ENCODE measurements at places on chromosomes 3 and 15.

DNA sequence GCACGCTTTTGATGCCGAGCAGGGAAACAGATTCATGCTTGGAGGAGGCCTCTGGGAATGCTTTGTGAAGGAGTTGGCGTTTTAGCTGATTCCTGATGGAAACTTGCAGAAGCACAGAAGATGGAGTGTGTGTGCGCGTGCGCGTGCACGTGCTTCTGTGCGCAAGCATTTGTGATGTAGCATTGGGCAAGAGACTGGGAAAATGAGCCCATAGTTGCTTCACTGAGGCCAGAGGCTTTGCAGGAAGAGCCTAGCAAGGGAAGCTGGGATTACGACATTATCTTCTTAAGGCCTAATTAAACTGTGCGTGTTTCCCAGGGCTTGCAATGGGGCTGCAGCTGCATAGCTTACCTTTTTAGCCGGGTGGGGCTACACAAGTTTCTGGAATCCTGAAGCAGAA lies 18.1 kb upstream of the AGBL1 start:
- no peak for DNase-seq

DNA sequence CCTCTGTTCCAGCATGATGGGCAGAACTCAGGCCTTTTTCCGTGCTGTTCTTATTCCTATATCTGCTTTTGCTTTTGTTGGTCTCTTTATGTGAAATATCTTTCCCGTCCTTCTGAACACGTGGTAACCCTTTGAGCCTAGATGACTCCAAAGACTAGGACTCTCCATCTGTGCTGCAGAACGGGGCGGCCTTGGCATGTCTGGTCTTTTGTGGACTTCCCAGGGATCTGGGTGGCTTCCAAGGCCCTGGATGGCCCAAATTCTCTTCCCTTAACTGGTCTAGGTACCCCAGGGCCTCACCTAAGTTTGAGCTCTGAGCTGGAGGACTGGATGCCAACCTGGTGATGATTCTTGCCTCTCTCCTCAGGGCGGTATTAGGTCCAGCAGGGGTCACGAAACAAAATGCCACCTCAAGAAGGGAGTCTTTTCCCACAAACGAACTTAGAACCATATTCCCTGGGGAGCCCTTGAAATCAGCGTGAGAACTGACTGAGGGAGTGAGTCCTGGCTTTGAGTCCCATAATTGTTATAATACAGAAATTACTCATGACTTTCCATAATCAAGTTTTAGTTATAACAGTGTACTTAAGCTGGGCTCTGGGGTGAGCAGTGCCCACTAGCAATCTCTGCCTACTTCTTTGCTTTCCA lies 13.8 kb downstream of the TLNRD1 start:
- DNase-seq = no peak

DNA sequence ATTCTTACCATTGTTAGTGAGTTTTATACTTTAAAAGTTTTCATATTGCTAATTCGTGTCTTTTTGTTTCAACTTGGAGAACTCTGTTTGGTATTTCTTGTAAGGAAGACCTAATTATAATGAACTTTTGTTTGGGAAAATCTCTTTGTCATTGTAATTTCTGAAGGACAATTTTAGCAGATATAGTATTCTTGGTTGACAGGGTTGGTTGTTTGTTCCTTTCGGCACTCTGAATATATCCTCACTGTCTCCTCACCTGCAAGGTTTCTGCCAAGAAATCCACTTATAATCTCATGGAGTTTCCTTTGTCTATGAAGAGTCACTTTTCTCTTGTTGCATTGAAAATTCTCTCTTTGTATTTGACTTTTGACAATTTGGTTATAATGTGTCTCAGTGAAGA lies 225.2 kb upstream of the NR2E3 start:
- DNase-seq = no peak

DNA sequence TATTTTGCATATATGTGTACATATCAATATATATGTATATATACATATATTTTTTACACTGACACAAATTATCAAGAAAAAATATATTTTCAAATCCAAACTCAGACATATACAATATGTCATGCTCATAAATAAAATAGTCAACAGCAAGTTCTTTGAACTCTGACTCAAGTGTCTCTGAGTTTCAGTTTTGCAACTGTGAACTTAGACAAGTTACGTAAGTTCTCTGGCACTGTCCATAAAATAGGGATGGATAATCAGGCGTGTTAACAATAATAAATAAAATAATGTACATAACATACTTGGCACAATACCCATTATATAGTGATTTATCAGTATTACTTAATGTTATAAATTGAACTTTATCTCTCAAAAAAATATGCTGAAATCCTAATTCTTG lies 12.1 kb upstream of the XRN1 start:
- no peak for DNase-seq

- DNase-seq = no peak
Measured at GRCh38 chr3:122030381-122031122, 8.5 kb upstream of the ILDR1 start.

- DNase-seq = no peak
Measured at GRCh38 chr3:124707656-124708062, 22.6 kb upstream of the UMPS start.
